ENCODE measurements at places on chromosomes 2 and 18.

DNA sequence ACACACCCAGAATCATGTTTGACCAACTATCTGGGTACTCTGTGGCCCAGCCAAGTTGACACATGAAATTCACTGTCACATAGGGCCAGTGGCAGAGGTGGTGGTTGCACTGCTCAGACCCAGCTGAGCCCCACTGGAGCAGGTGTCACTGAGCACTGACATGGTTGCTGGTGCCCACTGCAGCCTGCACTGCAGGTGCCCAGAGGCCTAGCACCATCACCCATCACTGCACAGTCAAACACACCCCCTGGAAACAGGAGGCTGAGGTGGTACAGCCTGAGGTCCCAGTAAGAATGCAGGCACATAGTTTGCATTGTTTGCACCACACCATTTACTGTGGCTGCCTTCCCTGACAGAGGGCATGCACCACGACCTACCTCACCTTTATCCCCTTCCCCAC, 278.7 kb upstream of the MGAT5 start:
- no peak for DNase-seq

GRCh38 chr2:26043109-26043508, 9.2 kb downstream of the RAB10 start:
- DNase-seq: no peak

- DNase-seq: no peak
Observed at GRCh38 chr2:199219551-199219950, 238.2 kb downstream of the SATB2 start.

DNA sequence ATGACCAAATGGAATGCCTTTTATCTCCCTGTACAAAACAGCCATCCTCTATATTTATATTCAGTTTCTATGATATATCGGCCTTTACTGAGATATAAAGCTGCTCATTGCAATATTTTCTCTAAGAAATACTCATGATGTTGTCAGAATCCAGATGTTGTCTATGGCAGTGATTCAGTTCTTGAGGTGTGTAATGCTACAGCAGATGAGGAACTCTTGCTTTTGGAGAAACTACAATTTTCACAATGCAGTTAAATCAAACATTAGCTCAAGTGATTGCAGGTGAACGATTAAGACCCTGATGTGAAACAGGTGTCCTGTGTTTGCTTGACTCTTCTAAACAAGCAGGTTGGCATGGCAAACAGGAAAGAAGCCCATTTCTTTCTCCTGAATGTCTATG, 256.2 kb upstream of the CDH20 start:
- DNase-seq: no peak

GRCh38 chr18:58168221-58168620, 124.2 kb downstream of the NEDD4L start:
- DNase-seq: no peak

Measured in endothelial cell (in vitro differentiated cells).